ENCODE measurements at places on chromosomes 5 and 9.
A peak's percentile ranks its signal among the peaks of the same experiment; 100 is the strongest.

- no peak for DNase-seq
Measured at GRCh38 chr9:108684288-108685025, 171.3 kb downstream of the ACTL7B start.

GRCh38 chr9:95724253-95724991 lies 151.1 kb upstream of the ERCC6L2 start:
- no peak for DNase-seq

DNA sequence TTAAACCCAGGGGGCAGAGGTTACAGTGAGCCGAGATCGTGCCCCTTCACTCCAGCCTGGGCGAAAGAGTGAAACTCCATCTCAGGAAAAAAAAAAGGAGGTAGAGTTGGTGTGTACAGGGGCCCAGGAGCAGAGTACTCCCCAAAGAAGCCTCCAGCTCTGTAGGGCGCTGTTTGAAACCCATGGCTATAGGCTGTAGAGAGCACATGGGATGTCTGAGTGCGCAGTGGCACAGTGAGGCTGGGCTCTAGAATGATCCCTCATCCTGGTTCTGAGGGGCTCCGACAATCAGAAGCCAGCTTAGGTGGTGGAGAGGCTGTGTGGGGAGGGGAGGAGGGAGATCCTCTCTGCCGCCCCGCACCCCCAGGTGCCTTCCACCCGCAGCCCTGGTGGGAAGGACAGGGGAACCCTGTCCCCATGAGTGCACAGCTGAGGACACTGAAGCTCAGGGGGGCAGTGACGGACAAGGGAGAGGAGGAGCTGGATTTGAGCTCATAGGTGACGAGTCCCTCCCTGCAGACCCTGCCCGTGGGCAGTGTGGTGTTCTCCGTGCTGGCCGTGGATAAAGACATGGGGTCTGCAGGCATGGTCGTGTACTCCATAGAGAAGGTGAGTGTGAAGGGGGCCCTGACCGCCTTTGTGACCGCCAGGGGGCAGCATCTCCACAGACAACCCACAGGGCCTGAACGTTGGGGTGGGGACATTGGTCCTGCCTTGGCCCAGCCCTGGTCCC lies 24.6 kb downstream of the CDHR2 start:
- DNase-seq = peak; percentile 40

GRCh38 chr5:132013711-132014110 lies 2.3 kb upstream of the ACSL6 start:
- DNase-seq = no peak

- DNase-seq = no peak
Measured at GRCh38 chr5:31516802-31517201, 15.1 kb downstream of the DROSHA start.

DNA sequence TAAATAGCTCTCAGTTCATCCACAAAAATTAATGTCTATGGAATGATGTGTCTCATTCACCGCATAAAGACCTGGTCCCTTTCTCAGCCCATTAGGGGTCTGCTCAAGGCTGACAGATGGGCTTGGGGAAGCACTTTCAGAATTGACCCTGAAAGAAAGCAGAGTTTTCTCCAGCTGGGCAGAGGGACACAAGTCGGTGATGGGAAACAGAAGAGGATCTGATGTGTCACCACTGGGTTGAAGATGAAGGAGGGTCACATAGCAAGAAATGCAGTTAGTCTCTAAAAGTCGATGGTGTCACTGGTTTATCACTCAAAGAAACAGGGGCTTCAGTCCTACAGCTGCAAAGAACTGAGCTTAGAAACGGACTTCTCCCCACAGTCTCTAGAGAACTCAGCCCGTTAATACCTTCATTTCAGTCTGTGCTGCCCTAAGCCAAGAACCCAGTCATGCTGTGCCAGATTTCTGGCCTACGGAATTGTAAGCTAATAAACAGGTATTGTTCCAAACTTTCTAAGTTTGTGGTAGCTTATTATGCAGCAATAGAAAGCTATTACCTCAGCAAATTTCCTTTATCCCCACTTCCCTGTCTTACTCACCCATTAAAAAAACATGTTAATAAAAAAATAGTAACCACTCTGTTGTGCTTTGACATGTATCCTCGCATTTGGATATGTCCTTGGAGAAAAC lies 64.6 kb downstream of the ADAMTS12 start:
- DNase-seq = no peak

- DNase-seq = peak; percentile 11
Measured at GRCh38 chr5:61625681-61626621, 293.9 kb downstream of the ZSWIM6 start.

- no peak for DNase-seq
Measured at GRCh38 chr5:74409166-74409706, 231.3 kb downstream of the ENC1 start.

DNA sequence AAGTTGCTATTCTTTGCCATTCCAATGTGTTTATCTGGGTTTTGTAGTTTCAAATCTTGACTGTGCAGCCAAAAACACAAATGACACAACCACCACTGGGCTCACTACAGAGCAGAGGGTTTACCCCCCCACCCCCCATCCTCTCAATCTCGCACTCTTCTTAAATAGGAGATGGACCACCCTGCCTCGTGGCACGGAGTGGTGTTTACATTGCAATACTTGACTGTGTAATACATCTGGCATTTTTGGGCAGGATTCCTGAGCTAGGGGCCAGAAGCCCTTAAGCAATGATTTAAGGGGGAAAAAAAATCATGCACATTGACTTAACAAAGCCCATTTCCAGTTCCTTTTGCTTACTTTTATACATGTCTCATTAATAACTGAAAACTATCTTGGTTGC lies 19.0 kb downstream of the PTCH1 start:
- no peak for DNase-seq

DNA sequence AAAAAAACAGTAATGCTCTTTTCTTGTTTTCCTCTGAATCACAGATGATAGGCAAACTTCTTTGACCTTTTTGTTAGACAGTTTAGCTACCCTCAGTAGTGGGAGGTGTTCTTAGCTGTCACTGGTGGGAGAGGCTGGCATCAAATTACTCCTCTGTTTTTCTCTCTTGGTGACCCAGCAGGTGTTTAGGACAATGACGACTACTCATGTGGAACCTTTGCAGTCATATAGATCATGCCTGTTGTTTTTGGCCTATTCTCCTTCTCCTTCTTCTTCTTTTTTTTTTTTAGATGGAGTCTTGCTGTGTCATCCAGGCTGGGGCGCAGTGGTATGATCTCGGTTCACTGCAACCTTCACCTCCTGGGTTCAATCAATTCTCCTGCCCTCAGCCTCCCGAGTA lies 15.4 kb upstream of the NPR2 start:
- no peak for DNase-seq

- DNase-seq = no peak
Measured at GRCh38 chr5:171623107-171623506, 162.5 kb upstream of the SMIM23 start.

DNA sequence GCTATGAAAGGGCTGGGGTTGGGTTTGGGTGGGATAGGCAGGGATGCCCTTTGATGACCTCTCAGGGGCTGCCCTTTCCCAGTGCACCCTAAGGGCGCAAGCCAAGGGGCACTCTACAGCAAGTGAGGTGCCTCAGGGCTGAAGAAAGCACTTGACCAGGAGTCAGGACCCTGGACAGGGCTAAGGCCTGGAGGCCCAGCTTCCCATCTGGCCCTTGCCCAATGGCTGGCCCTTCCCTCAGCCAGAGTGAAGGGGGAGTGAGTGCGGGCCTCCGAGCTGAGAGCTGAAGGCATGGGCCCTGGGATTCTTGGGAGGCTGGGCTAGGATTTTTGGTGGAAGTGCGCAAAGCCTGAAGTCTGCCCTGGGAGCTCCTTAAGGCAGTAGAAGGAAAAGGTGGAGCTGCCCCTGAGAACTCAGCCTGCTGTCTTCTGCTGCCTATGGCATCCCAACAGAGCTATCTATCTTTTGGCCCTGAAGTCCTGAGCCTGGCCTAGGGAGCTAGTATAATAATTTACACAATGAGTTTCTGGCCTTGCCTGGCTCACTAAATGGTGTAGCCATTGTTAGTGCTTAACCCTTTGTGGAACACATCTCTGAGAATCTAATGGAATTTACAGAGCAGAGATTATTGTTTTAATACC lies 16.4 kb downstream of the JADE2 start:
- peak; percentile 23 for DNase-seq

DNA sequence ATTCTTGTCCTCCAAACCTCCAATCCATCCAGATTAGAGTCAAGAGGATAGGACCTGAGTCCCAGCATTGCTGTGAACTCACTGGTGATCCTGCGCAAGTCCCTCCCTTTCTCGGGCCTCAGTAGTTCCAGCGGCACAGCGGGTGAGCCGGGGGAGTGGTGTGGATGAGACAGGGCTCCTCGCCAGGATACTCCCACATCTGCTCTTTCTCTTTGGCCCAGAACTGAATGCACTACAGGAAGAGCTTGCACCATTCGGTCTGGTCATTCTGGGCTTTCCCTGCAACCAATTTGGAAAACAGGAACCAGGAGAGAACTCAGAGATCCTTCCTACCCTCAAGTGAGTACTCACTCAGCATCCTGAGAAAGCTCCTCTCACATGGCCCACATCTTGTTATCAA lies 6.3 kb downstream of the GPX3 start:
- no peak for DNase-seq

GRCh38 chr5:166856791-166857190 lies 1434.7 kb upstream of the WWC1 start:
- DNase-seq = no peak

GRCh38 chr5:59021286-59021673 lies 438.4 kb downstream of the RAB3C start:
- DNase-seq = no peak

- no peak for DNase-seq
Measured at GRCh38 chr5:37999593-37999992, 159.8 kb upstream of the GDNF start.

GRCh38 chr9:126226991-126227936 lies 99.4 kb upstream of the MVB12B start:
- DNase-seq = no peak

GRCh38 chr5:34530637-34531036 lies 125.5 kb upstream of the RAI14 start:
- DNase-seq = no peak

- DNase-seq = peak; percentile 19
Measured at GRCh38 chr5:43729846-43730478, 127.0 kb downstream of the NNT start.

- no peak for DNase-seq
Measured at GRCh38 chr9:134477342-134477925, 151.2 kb downstream of the RXRA start.

DNA sequence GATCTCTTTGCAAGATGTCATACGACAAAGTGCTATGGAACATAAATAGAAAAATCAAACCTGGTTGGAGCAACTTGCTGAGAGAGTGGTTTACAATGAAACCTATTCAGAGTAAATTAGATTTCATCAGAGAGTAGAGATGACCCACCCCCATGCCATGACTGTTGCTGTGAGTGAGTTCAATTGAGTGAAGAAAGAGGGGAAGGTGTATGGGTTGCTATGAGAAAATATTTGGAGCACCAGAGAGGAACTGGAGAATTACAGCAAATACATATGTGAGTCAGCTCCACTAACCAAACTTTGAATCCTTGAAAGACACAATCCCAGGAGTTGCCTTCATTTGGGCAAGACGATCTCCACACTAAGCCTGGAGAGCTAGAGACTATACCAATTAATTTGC lies 217.2 kb downstream of the RFX3 start:
- no peak for DNase-seq

DNA sequence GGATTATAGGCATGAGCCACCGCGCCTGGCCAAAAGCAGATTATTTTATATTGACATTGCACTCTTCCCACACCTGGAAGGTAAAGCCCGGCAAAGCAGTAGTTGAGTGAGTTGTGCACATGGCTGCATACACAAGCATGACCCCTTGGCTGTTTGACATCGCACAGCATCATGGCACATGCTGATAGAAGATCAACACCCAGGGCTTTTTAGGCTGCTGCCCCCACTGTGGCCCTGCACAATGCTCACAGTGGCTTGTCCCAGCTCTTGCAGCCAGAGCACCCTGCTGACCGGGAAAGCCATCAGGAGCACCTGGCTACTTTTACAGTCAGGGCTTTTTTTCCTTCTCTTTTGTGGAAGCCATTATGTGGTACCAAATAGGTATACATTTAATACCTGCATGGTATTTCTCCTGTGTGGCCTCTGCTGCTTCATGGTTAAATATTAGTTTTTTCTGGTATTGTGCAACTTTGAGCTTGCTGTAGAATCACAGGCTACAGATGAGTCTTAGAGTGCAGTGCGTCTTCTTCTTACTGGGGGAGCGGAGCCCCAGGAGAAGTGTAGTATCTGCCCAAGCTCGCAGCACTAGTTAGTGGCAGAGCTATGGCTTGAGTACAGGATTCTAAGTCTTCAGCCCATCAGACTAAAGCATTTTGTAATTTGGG lies 264.5 kb downstream of the AOPEP start:
- no peak for DNase-seq

GRCh38 chr9:123359546-123359945 lies 3.5 kb downstream of the CRB2 start:
- no peak for DNase-seq

- no peak for DNase-seq
Measured at GRCh38 chr5:2849429-2849828, 98.0 kb upstream of the IRX2 start.

DNA sequence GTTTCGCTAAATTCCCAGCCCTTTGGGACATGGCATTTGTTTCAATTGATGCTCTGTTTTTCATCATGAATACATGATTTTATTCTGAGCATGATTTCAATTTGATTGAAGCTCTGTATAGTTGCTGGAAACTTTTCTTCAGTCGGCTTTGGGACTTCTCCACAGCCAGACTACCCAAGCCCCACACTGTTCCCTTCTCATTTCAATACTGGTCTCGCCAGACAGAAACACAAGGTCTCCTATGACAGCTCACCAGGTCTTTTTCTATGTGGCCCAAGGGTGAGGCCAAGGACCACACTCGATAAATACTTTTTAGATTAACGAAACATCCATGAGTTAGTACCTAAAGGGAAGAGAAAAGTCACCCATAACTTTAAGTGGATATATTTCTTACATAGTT lies 132.2 kb downstream of the ARL15 start:
- DNase-seq = no peak

DNA sequence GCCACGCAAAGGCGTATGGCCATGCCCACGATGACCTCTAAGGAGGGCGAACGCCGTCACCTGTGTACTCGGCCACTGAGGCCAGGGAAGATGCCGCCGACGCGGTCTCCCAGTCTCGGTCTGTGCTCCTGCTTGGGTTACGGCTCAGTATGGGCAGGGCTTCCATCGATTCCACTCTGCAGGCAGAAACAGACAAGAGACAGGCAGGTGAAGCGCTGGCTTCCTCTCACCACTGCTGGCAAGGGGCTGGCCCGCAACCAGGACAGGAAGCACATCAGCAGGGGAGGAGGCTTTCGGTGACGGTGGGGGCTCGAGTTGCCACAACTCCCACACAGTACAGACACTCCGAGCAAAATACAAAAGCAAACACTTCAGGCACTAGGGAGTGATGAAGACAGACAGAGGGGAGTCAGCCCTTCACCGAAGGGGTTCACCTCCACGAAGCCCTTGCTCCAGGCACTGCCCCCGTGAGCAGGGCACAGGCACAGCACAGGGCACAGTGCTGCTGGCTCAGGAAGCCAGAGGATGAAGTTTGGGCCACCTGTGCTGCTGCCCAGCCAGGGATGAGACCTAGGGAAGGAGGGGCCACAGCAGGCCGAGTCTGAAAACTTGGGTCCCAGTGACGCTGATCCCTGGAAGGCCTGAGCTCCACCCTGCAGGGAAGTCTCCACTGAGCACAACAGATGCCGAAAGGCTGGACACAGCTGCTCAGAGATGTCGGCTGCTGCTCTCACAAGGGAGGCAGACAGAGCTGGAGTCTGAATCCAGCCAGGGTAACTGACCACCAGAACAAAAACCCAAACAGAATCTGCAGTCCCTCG lies 91.3 kb downstream of the CAMSAP1 start:
- DNase-seq = no peak

Measured in A172 (cell line).